ENCODE measurements at places on chromosomes 7 and 10. TPM values are rescaled to one million over a fixed set of nuclear protein-coding genes. Genes with fewer than 3 reads are reported as not detected.

DNA sequence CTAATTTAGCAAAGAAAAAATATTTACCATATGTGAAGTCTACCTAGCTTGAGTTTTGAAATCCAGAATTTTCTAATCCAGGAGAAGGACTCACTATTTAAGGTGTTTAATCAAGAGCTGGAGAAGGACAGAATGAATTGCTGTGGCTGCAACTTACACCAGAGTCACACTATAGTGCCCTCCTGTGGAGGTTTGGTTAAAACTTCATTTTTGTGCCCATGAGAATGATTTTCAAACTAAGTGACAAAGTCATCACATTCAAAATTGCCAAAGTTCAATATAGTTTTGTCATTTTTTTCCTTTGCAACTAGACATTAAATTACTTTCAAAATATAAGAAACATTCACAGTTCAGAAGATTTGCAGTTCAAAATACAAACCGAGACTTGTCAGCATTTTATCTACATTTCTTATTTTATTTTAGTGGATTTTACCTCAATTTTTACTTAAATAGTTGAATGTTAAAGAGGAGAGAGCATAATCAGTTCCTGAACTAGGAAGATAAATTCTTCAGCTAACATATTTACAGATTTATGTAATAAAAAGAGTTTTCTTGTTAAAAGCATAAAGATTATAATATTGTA lies 70.7 kb downstream of the CABCOCO1 start:
- H3K4me1 ChIP-seq, result no peaks in the 10 kb centered on the region
- DNase-seq, result peak; percentile 26
- no peak overlapping the region for H3K4me3 ChIP-seq
- H3K27ac ChIP-seq, result no peak overlapping the region
- peaks cover 28% of the 10 kb centered on the region for H3K27me3 ChIP-seq
- H3K36me3 ChIP-seq, result no peaks in the 10 kb centered on the region

The TEX47 gene
- not detected for total RNA-seq

GRCh38 chr10:32347363-32348022 lies 535 bp upstream of the EPC1 start:
- no peaks in the 10 kb centered on the region for H3K27me3 ChIP-seq
- H3K27ac ChIP-seq, result peak overlapping the region; percentile 80
- DNase-seq, result no peak

The IGFBP1 gene
- total RNA-seq, result not detected

DNA sequence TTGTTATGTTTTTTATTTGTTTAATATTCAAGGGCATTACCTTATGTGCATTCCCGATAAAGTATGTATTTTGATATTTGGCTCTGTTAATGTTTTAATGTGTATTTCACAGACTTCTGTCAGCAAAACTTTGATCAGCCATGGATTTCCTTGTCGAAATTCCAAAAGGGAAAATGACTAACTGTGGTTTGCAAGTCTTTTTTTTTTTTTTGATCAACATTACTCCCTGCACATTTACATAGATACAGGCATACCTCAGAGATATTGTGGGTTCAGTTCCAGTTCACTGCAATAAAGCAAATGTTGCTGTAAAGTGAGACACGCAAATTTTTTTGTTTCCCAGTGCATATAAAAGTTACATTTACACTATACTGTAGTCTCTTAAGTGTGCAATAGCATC lies 351.9 kb downstream of the CXCL12 start:
- no peak overlapping the region for H3K27ac ChIP-seq
- no peaks in the 10 kb centered on the region for H3K36me3 ChIP-seq
- no peak for DNase-seq
- no peaks in the 10 kb centered on the region for H3K4me1 ChIP-seq
- peaks cover 5% of the 10 kb centered on the region for H3K27me3 ChIP-seq
- H3K4me3 ChIP-seq, result no peak overlapping the region

The FAM25G gene
- not detected for total RNA-seq

DNA sequence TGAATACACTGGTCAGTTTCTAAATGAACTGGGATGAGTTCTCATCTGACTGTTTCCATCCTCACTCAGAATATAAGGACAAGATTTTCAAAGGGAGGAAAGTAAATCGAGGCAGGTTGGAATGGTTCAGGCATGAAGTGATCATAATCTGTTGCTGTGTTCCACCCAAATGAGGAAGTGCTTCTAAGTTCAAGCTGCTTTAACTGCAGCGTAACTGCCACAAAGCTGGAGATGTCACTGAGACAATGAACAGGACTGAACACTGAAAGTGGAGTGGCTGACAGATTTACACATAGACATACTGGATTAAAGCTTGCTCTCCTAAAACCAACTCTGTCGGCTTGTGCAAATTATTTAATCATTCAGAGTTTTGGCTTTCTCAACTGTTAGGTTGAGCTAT lies 66.6 kb downstream of the GPR37 start:
- H3K4me3 ChIP-seq, result no peak overlapping the region
- H3K27ac ChIP-seq, result no peak overlapping the region
- H3K27me3 ChIP-seq, result no peaks in the 10 kb centered on the region
- no peaks in the 10 kb centered on the region for H3K4me1 ChIP-seq
